CD4-positive, alpha-beta T cell treated with Interleukin-4 for 4 hours (primary cell): ENCODE measurements at places on chromosomes 4 and X.

DNA sequence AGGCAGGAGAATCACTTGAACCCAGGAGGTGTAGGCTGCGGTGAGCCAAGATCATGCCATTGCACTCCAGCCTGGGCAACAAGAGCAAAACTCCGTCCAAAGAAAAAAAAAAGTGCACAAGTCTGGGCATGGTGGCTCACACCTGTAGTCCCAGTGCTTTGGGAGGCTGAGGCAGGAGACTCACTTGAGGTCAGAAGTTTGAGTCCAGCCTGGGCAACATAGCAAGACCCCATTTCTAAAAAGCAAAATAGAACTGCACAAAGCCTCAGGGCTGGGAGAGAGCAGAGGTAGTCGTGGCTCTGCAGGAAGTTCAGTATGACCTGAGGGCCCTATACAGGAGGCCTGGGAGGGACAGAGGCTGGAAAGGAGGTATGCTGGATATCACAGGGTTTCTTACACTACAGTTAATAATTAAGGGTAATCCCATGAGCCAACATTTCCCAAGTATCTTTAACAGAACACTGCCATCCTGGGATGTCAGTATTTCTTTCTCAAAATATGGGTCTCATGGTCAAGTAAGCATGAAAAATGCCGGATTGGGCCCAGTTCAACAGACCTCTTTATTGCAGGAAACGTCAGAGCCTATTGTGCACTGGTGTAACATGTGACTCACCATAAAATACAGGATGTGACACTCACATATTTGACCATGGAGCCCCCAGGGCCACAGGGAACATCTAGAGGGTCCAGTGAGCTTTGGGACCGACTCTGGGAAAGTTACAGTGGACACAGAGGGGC, 37.8 kb downstream of the ACSL1 start:
- DNase-seq = no peak

- no peak for DNase-seq
These were observed 10.6 kb upstream of the IRAK1 start for GRCh38 chrX:154030266-154030665.

DNA sequence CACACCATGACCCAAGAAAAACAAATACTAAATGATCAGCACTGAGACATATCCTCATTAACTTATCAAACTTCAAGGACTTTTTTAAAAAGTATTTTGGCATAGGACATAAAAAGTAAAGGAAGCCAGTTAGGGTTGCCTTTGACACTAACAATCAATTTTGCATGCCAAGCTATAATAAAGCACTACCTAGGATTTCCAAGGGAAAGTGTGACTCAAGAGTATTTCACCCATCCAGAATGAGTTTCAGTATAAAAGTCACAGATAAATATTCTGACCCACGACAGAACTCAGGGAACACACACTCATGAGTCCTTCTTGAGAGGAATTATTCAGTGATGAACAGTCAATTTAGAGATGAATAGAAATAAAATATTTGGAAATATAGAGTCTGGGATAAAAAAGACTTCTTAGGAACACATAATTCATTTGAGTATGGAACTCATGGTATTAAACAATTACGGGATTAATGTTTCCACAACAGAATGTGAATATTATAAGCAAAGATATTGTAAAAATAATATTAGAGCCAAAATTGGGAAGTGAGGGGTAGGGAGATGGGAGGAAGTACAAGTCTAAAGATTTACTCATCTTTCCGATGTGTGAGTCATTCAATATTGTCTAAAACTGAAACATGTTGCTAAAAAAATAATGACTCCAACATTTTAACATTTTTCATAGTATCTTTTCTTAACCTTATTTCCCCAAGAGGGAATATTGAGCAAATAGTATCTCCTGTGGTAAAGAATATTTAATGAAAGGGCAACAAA, 143.5 kb upstream of the LNX1 start:
- DNase-seq = no peak

GRCh38 chr4:180617196-180617595, 1626.0 kb upstream of the TENM3 start:
- no peak for DNase-seq

DNA sequence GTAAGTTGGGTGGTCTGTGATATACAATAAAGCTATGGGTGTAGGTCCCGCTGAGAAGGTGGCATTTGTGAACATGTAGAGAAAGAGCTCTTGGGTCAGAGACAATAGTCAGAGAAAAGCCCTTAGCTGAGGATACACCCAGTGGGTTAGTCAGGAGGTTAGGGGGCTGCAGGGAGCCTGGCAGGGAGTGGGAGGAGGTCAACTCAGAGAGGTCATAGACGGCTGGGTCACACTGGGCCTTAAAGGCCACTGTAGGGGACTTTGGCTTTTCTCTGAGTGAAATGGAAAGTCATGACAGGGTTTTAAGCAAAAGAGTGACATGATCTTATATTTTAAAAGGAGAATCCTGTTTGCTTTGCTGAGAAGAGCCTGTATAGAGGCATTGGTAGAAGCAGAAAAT, 16.7 kb downstream of the MGST2 start:
- DNase-seq = no peak

DNA sequence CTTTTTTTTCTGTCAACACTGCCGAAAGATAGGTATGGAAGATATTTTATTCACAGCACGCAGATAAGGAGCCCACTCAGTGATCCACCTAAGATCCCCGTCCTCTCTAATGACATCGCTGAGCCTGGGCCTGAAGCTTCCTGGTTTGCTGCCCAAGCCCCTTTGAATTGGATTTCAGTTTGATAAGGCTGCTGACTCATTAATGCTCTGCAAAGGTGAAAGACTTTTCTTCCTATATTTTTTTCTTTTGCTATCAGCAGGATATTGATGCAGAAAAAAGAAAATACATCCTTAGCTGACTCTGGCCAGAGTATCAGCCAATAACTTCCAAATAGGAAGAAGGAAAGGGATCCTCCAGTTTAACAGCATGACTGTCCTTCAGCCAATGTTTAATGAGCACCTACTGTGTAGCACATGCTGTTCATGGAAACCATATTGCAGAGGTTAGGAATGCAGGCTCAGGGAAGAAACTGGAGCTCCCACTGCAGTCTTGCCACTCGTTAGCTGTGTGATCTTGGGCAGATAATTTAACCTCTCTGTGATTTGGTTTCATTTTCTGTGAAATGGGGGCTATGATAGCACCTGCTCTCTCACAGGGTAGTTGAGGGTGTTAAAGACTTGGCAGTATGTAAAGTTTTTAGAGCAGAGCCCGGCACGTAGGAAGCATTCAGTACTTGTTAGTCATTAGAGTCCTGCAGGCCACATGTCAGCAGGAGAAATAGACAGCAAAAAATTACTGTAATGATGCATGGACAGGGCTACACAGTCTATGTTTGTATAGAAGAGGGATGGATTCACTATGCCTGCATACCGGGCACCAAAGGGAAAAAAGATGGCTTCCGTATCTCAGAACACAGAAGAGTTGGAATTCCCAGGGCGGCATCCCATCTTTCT, 39.3 kb downstream of the EVC start:
- no peak for DNase-seq
